Regular cardiac myocyte (primary cell): ENCODE measurements at places on chromosomes 6 and 20. TPM values are rescaled to one million over a fixed set of nuclear protein-coding genes. Genes with fewer than 3 reads are reported as not detected.

Gene AHI1
- 23.1 and 28.8 TPM in 2 replicates for total RNA-seq

Gene ESF1
- total RNA-seq = 14.9 and 23.2 TPM in 2 replicates

Gene VGLL2
- total RNA-seq = not detected in 2 replicates

Gene DEFB126
- not detected in 2 replicates for total RNA-seq

Gene ADGB
- not detected in 2 replicates for total RNA-seq

Gene CST3
- total RNA-seq = 143 and 271 TPM in 2 replicates

Gene E2F1
- 2.8 and 16.1 TPM in 2 replicates for total RNA-seq

Gene ENPP5
- total RNA-seq = 0.19 and 5.6 TPM in 2 replicates

Gene EPPIN
- not detected in 2 replicates for total RNA-seq

Gene COL19A1
- total RNA-seq = under 0.01 and 1.4 TPM in 2 replicates

Gene JPH2
- 0.96 and 2.5 TPM in 2 replicates for total RNA-seq

Gene PHACTR1
- 0.19 and 0.56 TPM in 2 replicates for total RNA-seq

Gene SCRT2
- total RNA-seq = not detected in 2 replicates

Gene ARMC2
- total RNA-seq = 1.5 and 6.2 TPM in 2 replicates

Gene SYCP2
- 0.77 and 1.1 TPM in 2 replicates for total RNA-seq

Gene LY6G5B
- 2.0 and 2.3 TPM in 2 replicates for total RNA-seq

Gene PTK6
- total RNA-seq = under 0.01 TPM in 1 of 2 replicates, not detected in the other

Gene HUS1B
- 0.77 and 1.1 TPM in 2 replicates for total RNA-seq

Gene LRRN4
- 0.28 and 0.38 TPM in 2 replicates for total RNA-seq

Gene CLDN20
- total RNA-seq = not detected in 2 replicates

Gene METTL24
- under 0.01 and 0.85 TPM in 2 replicates for total RNA-seq

Gene QRSL1
- total RNA-seq = 10.9 and 11.3 TPM in 2 replicates

Gene AGER
- total RNA-seq = 0.56 and 0.58 TPM in 2 replicates

Gene SPATS1
- not detected in 2 replicates for total RNA-seq

Gene ABHD16B
- total RNA-seq = not detected in 2 replicates

Gene PLA2G7
- total RNA-seq = under 0.01 TPM in 1 of 2 replicates, not detected in the other

Gene PDYN
- total RNA-seq = not detected in 2 replicates

Gene MOCS1
- total RNA-seq = 21.7 and 28.2 TPM in 2 replicates

Gene AVP
- not detected in 2 replicates for total RNA-seq
